Occipital lobe (tissue), 3 donors: ENCODE measurements at places on chromosomes 12 and 14.
A peak's percentile ranks its signal among the peaks of the same experiment; 100 is the strongest.

DNA sequence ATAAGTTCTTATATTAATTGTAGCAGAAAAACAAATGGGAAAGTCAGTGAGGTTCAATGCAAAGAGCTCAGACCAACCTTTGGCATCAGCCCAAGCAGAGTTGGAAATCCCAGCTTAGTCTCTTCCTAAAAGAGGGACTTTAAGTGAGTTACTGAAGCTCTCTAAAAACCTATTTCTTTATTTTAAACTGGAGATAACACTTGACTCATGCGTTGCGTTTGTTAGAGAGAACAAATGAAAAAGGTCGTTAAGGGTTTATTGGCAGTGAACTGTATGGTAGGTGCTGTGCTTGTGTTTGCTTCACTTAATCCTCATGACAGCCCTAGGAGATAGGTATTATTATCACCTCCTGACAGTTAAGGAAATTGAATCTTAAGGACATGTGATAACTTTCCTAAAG lies 396.5 kb downstream of the RAD51B start:
- no peak for DNase-seq

DNA sequence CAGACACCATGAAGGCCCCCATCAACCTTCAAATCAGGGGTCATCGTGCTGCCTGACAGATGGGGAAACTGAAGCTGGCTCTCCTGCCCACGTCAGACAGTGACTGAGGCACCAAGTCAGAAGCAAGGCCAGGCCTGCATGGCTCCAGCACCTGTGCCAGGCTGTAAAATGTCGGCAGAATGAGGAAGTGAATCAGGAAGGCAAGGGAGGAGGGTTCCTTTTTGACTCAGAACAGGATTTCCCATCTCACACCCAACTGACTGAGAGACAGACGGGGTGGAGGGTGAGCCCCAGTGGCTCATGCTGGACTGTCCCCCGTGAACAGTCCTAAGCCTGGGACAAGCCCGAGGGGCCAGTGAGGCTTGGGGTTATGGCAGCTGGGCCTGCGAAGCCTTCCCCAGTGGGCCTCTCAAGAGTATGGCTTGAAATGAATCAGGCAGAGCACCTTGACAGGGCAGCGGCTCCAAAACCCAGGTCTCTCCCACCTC lies 20.9 kb downstream of the SYNE3 start:
- DNase-seq = no peak

GRCh38 chr14:21066882-21067502 lies 3.1 kb upstream of the ARHGEF40 start:
- DNase-seq = no peak

GRCh38 chr12:72295101-72295500 lies 22.9 kb downstream of the TRHDE start:
- no peak for DNase-seq

- DNase-seq = no peak
Observed at GRCh38 chr12:62693376-62694050, 226.9 kb downstream of the MON2 start.

- DNase-seq = no peak
Observed at GRCh38 chr12:78820946-78821345, 43.6 kb upstream of the SYT1 start.

- no peak for DNase-seq
Observed at GRCh38 chr14:34604995-34605394, 25.0 kb downstream of the SNX6 start.

GRCh38 chr12:62694116-62694515 lies 227.5 kb downstream of the MON2 start:
- DNase-seq = no peak

- no peak for DNase-seq
Observed at GRCh38 chr14:99272899-99273765, 1.1 kb upstream of the BCL11B start.

DNA sequence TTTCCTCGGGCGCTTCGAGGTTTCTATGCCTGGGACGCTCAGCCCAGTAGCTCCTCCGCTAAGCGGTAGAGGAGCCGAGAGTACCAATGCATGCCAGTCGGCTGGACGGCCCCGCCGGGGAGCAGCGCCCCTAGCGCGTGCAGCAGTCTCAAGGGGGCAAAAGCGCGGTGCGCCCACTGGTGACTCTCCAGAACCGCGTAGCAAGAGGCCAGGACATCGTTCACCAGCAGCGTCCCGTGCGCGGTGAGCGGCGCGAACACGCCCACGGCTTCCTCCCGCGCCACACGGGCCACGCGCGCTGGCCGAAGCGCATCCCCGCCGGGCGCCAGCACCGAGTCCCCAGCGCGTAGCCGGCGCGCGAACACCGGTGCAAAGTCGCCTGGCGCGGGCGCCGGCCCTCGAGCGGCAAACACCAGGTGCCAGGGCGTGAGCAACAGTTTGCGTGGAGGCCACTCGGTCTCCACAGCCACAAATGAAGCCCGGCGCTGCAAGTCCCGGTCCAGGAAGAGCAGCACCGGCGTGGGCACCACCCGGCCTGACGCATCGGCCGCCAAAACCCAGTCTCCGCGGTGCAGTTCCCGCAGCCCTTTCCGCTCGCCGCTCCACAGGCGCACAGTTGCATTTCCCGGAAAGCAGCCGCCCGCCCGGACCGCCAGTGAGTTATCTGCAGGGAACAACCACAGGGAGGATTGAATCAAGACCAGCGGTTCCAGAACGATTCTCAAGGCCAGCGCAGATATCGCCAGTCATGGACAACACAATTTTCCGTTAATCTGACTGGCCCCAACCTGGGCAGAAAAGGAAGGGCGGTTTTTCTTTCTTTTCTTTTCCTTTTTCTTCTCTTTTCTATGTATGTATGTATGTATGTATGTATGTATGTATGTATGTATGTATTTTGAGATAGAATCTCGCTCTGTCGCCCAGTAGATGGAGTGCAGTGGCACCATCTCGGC lies 4.5 kb downstream of the DHH start:
- DNase-seq = peak; percentile 28

DNA sequence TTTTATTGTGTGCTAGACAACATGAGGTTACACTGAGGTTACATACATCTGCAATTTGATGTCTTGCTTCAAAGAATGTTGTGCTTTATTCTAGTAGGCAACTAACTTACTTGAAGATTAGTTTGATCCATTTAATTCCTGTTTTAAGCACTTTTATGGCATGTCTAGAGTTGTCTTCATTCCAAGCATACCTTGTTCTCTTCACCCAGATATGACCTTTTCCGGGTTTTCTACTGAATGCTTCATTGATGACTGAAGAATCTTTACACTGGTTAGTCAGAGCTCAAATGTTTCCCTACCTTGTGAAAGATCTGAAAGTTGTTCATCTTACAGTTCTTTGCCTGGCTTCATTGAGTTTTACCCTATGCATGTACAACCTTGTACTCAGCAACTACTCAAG lies 274.0 kb upstream of the KITLG start:
- DNase-seq = no peak
